Neural crest cell (in vitro differentiated cells): ENCODE measurements at places on chromosomes 16 and 17. TPM values are rescaled to one million over a fixed set of nuclear protein-coding genes. Genes with fewer than 3 reads are reported as not detected.

DNA sequence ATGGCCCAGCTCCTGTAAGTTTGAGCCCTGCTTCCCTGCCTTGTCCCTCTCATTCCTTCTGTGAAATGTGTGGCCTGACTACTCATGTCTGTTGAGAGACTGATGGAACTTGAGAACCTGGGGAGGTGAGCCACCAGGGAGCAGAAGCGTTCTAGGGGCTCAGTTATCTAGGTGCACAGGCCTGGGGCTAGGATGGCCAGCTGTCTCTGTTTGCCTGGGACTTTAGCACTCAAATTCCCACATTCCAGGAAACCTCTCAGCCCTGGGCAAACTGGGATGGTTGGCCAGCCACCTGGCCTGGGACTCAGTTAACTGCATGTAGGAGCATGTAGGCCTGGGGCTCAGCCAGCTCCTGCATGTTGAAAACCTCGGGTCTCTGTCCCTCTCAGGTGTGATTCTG is 9.3 kb upstream of the EPN3 start:
- no peak for DNase-seq
- no peak overlapping the region for H3K27ac ChIP-seq
- no peaks in the 10 kb centered on the region for H3K36me3 ChIP-seq
- peaks cover 3% of the 10 kb centered on the region for H3K4me1 ChIP-seq

DNA sequence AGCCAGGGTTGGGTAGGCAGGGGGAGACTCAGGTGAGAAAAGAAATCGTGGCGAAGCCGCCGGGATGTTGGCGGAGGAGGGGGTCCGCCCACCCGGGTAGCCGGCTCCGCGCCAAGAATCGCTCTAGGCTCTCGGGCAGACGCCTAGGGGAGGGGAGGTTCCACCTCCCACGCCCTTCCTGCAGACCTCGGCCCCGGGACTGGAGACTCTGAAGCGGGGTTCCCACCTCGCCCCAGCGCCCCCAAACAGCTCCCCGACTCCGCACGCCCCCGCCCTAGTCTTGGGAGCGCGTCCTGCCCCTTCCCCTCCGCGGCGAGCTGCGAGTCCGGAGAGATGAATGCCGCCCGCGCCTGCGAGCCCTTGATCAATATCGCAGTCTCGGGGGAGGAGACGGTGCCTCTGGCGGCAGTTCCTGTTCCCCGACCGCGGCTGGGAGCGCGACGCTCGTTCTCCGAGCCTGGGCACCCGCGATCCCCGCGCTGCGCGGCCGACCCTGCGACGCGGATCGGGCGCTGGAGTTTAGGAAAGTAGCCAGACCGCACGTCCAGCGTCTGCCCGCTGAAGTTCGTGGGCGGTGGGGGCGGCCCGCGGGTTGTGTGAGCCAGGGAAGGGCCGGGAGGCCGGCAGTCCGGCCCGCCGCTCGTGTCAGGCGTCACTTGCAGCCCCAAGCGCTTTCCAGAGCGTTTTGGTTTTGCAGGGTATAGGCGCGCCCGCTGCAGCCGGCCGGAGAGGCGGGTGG is 790 bp downstream of the CRHR1 start:
- H3K4me1 ChIP-seq, result peaks cover 16% of the 10 kb centered on the region
- H3K27me3 ChIP-seq, result peaks cover 86% of the 10 kb centered on the region
- no peaks in the 10 kb centered on the region for H3K36me3 ChIP-seq
- H3K4me3 ChIP-seq, result peak overlapping the region; percentile 88

The TNP2 gene
- total RNA-seq, result not detected in 2 replicates

GRCh38 chr17:9240659-9241370 is 219.5 kb downstream of the NTN1 start:
- H3K27me3 ChIP-seq, result peaks cover 25% of the 10 kb centered on the region
- no peaks in the 10 kb centered on the region for H3K36me3 ChIP-seq
- DNase-seq, result peak; percentile 56
- H3K4me1 ChIP-seq, result peaks cover 43% of the 10 kb centered on the region

The RNF135 gene
- total RNA-seq, result 5.9 and 6.4 TPM in 2 replicates

DNA sequence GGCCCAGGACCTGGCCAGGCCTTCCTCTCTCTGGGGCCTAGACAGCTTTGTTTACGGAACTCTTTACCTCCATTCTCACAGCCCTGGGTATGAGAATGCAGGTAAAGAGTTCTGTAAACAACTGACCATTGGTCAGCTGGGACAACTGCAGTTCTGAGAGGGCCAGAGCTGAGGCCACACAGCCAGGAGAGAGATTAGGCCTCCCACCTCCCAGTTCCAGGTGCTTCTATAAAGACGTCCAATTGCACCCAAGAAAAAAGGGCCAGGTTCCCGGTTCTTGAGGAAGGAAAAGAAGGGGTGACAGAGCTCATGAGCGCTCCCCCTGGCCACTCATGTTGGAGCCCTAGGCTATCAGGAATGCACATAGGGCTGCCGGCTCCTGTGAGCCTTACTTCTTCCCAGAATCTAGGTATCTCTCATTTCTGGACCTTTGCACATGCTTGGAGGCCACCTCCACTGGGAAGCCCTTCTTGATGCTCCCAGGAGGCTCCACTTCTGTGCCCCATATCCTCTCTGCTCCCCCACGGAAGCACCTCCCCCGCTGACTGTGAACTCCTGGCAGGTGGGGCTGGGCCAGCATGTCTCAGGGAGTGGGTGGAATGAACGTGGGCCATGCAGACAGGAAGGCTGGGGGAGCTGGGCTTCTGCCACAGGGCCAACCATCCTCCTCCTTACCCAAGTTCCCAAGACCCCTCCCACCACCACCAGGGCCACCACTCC is 13.1 kb downstream of the CNGB1 start:
- no peak for DNase-seq
- no peaks in the 10 kb centered on the region for H3K36me3 ChIP-seq
- H3K27me3 ChIP-seq, result no peaks in the 10 kb centered on the region

DNA sequence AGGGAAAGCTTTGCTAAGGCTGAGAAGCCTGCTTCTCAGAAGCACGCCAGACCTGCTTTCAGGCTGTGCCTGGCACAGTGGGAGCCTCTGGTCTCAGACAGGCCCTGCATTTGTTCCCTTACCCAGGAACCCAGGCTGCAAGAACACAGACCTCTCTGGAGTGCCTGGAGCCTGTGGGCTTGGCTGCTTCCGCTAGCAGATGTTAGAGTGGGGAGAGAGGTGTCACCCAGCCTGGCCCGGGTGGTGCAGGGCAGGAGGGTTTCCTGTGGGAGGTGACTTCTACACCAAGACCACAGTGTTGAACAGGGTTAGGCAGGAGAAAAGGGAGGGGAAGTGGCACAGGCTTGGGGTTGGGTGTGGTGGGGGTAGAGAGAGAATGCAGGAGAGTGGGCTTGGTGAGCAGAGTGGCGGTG is 35.8 kb upstream of the ADGRG1 start:
- H3K36me3 ChIP-seq, result peaks cover 2% of the 10 kb centered on the region
- peaks cover 14% of the 10 kb centered on the region for H3K27me3 ChIP-seq
- no peak for DNase-seq

DNA sequence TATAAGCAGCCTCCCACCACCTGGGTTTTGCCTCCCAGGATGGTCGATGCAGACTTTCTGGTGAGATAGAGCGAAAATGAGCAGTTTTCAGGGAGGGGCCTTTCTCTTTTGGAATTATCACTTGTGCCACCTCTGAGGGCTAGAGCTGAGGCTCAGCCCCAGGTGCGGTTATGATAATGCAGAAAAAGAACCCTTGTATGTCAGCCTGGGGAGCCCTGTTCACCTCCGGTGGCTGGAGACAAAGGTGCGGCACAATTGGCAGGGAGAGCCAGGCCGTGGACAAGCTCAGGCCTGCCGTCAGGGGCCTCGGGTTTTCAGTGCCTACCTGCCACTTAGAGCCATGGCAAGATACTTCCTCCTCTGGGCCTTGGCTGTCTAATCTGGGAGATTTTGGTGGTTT is 4.4 kb downstream of the SCPEP1 start:
- H3K4me1 ChIP-seq, result peaks cover 31% of the 10 kb centered on the region
- H3K4me3 ChIP-seq, result no peak overlapping the region

- H3K4me3 ChIP-seq, result no peak overlapping the region
- peaks cover 9% of the 10 kb centered on the region for H3K36me3 ChIP-seq
- H3K27ac ChIP-seq, result peak overlapping the region; percentile 78
- H3K27me3 ChIP-seq, result no peaks in the 10 kb centered on the region
- H3K4me1 ChIP-seq, result no peaks in the 10 kb centered on the region
These were observed 10.1 kb downstream of the TK2 start for GRCh38 chr16:66539623-66540469.

DNA sequence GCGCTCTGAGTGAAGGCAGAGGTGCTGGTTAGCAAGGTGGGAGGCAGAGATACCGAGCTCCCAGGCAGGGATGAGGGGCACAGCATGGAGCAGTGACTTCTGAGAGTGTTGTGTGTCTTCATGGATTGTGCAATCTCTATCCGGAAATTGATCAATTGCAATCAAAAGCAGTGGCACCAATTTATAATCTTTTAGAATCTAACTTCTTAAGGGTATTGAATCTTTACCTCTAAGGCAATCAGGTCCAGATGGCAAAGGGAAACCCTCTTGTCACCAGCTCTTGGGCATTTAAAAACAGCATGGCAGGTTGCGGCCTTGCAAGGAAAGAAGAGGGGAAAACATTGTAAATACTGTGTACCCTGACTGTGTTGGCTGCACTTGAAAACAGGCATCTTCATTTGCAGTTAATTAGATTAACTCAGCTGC is 58.0 kb upstream of the MRTFB start:
- no peak overlapping the region for H3K27ac ChIP-seq
- H3K4me3 ChIP-seq, result no peak overlapping the region
- no peak for DNase-seq
- no peaks in the 10 kb centered on the region for H3K27me3 ChIP-seq

The GLG1 gene
- total RNA-seq, result 114 and 117 TPM in 2 replicates

DNA sequence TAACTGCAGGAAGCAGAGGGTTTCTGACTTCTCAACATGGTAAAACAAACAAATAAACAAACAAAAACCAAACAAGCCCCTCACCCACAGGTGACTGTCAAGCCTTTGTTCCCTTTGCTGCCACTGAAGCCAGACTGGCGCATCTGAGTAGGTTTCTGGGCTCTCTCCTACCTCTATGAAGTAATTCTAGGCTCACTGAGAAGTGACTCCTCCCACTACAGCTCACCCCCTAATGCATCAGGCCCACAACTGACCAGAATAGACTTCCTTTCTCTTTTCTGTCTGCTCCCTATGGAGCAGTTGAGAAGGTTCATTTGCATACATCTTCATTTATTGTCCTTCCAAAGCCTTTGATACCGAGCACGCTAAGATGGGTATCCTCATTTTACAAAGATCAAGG is 77.0 kb upstream of the CCL2 start:
- H3K27ac ChIP-seq, result no peak overlapping the region
- peaks cover 48% of the 10 kb centered on the region for H3K27me3 ChIP-seq
- no peak overlapping the region for H3K4me3 ChIP-seq
- H3K36me3 ChIP-seq, result no peaks in the 10 kb centered on the region

The TBC1D3E gene
- not detected in 2 replicates for total RNA-seq

DNA sequence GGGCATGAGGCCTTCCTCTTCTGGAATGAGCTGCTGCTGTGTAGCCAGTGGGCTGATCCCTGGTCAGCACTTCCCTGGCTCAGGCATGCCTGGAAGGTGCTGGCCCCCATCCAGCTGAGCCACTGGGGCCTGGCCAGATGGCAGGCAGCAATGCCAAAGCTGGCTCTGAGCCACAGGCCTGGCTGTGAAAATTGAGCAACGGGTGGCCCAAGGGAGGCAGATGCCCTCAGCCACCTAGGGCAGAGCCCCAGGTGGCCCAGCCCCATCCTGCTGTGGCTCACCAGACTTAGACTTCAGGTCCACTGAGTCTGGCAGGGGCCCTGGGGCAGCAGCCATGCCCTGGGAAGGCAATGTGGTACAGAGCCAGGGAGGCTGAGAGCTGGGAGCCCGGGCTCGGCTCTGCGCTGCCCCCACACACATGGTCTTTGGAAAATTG is 8.5 kb upstream of the CRHR1 start:
- H3K4me1 ChIP-seq, result peaks cover 20% of the 10 kb centered on the region
- DNase-seq, result no peak
- H3K27me3 ChIP-seq, result peaks cover 42% of the 10 kb centered on the region
- no peak overlapping the region for H3K4me3 ChIP-seq
- H3K27ac ChIP-seq, result no peak overlapping the region
- H3K36me3 ChIP-seq, result no peaks in the 10 kb centered on the region

DNA sequence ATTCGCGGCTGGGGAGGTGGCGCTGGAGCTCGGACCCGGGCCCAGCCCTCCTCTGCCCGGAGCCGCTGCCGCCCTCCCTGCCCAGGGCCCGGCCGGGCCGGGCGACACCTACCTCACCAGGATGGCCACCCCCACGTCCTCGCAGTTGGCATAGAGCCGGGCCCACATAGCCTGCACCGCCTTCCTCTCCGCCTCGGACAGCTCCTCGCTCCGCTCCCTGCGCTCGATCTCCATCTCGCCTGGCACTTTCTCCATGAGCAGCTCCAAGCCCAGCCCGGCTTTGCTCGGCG is 276 bp downstream of the CYGB start:
- H3K4me1 ChIP-seq, result peaks cover 54% of the 10 kb centered on the region
- H3K27ac ChIP-seq, result no peak overlapping the region
- no peaks in the 10 kb centered on the region for H3K36me3 ChIP-seq
- H3K27me3 ChIP-seq, result peaks cover 49% of the 10 kb centered on the region

DNA sequence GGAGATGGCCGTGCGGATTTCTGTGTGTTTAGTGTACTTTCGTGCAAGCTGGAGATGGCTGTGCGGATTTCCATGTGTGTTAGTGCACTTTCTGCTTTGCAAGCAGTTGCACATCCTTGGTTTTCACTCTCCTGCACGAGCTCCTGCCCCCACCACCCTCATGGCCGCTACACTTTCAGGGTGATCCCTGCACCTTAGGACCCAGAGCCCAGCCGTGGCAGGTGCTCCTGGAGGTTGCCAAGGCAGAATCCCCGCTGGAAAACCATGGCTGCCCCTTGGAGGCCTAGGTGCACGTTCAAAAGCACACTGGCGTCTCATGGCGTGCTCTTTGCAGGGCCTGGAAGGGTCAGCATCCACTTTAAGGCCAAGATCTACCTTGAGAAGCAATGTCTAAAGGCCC is 311.0 kb upstream of the TNRC6C start:
- DNase-seq, result no peak
- H3K27me3 ChIP-seq, result no peaks in the 10 kb centered on the region
- peaks cover 5% of the 10 kb centered on the region for H3K4me1 ChIP-seq
- H3K27ac ChIP-seq, result no peak overlapping the region
- H3K4me3 ChIP-seq, result no peak overlapping the region

DNA sequence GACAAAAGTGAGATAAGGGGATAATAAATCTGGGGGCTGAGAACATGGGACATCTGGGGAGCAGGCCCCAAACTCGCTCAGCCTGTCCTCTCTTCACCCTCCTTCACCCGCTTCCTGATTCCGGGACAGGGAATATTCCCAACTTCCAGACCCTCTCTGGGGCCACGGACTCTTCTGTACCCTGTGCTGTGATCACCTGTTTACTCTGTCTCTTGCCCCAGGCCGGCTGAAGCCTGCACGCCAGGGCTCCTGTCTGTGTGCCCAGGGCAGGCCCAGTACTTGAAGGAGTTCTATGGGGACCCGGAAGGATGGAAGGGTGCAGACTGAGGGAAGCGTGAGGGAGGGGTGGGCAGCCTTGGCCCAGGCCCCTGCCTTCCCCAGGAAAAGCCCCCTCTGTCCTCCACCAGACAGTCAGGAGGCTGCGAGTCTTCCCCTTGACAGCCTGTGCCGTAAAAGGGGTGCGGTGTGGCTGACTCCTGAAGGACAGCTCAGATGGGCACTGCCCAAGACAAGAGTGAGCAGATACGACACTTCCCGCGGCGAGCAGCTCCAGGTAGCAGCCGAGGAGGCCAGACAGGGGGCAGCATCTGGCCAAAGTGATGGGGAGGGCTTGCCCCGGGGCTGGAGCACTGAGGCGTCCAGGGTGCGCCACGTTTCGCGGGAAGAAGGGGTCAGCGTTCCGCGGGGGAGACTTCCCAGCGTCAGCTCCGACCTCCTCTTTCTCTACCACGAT is 1.0 kb upstream of the CCNF start:
- peaks cover 27% of the 10 kb centered on the region for H3K4me1 ChIP-seq
- peaks cover 3% of the 10 kb centered on the region for H3K36me3 ChIP-seq
- no peaks in the 10 kb centered on the region for H3K27me3 ChIP-seq
- peak overlapping the region; percentile 9 for H3K27ac ChIP-seq
- H3K4me3 ChIP-seq, result peak overlapping the region; percentile 87
- DNase-seq, result peak; percentile 33

The NUBP1 gene
- 32.9 and 38.6 TPM in 2 replicates for total RNA-seq
